ENCODE measurements at places on chromosomes 16 and 17. TPM values are rescaled to one million over a fixed set of nuclear protein-coding genes. Genes with fewer than 3 reads are reported as not detected.

- DNase-seq = no peak
Observed at GRCh38 chr16:978403-978802, 3.2 kb upstream of the SOX8 start.

DNA sequence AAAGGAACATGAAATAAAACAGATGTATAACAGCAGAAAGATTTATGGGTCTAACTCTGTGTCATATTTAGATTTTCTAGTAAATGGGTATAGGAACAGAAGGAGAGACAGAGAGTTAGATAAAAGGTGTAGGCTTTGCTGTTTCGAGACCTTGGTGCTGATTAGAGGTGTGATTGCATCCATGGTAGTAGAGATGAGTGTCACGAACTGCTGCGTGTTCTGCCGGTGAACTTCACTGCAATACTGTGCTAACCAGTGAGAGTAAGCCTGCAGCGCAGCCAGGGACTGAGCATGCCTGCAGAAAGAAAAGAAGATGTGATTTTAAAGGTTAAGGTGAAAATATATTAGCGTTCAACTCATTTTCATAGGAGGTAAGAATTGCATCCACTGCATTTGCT is 53.7 kb upstream of the GSG1L start:
- no peak for DNase-seq

DNA sequence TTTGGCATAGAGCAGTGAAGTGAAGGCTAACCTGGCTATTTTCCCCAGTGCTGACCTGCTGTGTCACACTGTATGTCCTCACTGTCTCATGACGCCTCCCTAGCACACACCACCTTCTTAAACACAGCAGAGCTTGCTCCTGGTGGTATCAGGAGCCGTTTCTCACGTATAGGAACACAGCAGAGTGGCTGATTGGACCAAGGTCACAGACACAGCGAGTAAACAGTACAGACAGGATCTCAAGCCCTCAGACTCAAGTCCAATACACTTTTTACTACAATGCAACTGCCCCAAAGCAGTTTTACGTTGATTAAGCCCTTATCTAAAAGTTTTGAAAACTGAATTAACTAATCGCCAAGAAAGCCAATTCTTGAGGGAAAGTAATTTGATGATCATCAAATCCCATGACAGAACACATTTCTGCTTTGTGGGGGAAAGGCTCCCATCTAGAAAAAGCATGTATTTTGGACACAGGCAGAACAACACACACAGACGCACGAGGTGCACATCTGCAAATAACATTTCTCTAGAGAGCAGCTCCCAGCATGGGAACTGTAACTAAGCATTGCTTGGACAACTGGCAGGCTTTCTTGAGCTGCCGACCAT is 15.2 kb downstream of the ARHGAP17 start:
- no peak for DNase-seq

- no peak for DNase-seq
Observed at GRCh38 chr16:54031107-54031760, 255.4 kb downstream of the IRX3 start.

- peak; percentile 43 for DNase-seq
Observed at GRCh38 chr16:1044460-1045309, 27.9 kb upstream of the SSTR5 start.

- DNase-seq = no peak
Observed at GRCh38 chr17:17088086-17088485, 45.8 kb downstream of the MPRIP start.

GRCh38 chr16:14321542-14321941 is 250.4 kb downstream of the MRTFB start:
- DNase-seq = no peak

DNA sequence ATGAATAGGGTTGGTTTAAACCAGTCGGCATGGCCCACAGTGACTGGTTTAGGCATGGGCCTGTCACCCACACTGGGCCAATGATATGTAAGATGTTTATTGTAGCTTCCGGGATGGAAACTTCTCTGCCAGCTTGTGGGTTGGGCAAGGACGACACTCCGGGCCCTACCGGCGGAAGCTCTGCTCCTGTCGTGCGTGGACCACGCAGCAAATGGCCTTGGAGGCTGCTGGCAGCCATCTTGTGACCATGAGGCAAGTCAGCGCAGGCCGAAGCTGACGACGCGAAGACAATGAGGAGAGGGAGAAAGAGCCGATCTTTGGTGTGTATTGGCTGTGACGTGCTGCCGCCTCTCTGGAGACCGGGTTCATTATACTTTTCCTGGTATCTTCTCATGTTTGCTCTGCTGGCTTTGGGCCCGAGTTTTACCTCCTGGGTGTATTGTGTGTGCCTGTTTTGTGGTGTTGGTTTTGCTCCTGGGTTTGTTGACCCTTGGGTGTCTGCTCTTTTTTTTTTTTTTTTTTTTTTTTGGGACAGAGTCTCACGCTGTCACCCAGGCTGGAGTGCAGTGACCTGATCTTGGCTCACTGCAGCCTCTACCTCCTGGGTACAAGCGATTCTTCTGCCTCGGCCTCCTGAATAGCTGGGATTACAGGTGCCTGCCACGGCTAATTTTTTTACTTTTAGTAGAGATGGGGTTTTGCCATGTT is 15.4 kb downstream of the SLC25A10 start:
- peak; percentile 51 for DNase-seq

DNA sequence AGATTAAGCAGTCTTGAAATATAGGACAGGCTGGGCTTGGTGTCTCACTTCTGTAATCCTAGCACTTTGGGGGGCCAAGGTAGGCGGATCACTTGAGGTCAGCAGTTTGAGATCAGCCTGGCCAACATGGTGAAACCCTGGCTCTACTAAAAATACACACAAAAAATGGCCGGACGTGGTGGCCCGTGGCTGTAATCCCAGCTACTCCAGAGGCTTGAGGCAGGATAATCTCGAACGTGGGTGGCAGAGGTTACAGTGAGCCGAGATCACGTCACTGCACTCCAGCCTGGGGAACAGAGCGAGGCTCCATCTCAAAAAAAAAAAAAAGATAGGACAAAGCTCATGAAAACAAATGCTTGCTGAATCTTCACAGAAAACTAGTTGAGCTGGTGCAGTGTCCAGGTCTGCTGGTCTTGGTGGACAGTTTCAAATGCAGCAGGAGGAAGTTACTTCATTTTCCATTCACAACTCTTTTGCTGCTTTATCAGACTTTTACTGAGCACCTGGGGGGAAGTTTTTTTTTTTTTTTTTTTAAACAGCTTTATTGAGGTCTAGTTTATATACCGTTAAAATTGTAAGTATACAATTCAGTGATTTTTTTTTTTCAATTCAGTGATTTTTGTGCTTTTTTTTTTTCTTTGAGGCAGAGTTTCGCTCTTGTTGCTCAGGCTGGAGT is 45.2 kb downstream of the SNX29 start:
- no peak for DNase-seq

GRCh38 chr16:49932434-49932833 is 76.5 kb upstream of the ZNF423 start:
- no peak for DNase-seq

DNA sequence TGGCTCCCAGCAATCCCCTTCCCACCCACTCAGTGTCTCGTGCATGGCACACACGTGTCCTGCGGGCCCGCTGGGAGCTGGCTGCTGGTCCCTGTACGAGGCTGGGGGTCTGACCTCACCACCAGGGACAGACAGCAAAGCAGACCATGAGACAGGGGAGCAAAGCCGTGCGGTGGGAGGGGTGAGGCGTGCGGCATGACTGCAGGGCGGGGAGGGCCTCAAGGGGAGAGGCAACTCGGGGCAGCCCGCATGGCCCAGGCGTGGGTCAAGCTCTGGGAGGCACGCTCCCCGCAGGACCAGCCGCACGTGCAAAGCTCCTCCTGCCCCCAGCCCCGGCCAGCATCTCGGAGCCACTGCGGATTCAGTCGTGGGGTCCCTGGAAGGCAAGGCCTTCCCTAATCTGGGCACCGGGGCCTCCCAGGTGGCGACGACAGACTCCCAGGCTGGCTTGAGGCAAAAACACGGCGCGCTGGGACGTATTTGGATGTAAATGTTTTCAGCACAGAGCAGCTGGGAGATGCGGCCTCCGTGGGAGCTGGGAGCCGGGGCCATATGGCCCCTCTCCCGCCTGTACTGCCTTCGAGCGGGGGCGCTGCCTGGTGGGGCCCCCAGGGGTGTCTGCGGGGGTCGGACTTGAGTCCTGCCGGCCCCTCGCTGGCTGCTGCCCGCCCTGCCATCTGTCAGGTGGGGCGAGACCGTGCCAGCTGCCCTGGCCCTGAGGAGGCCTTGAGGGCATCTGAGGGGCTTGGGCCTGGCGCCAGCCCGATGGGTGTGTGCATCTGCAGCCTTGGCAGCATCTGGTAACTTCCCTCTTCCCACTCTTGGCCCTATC is 12.2 kb upstream of the CBFA2T3 start:
- DNase-seq = no peak

DNA sequence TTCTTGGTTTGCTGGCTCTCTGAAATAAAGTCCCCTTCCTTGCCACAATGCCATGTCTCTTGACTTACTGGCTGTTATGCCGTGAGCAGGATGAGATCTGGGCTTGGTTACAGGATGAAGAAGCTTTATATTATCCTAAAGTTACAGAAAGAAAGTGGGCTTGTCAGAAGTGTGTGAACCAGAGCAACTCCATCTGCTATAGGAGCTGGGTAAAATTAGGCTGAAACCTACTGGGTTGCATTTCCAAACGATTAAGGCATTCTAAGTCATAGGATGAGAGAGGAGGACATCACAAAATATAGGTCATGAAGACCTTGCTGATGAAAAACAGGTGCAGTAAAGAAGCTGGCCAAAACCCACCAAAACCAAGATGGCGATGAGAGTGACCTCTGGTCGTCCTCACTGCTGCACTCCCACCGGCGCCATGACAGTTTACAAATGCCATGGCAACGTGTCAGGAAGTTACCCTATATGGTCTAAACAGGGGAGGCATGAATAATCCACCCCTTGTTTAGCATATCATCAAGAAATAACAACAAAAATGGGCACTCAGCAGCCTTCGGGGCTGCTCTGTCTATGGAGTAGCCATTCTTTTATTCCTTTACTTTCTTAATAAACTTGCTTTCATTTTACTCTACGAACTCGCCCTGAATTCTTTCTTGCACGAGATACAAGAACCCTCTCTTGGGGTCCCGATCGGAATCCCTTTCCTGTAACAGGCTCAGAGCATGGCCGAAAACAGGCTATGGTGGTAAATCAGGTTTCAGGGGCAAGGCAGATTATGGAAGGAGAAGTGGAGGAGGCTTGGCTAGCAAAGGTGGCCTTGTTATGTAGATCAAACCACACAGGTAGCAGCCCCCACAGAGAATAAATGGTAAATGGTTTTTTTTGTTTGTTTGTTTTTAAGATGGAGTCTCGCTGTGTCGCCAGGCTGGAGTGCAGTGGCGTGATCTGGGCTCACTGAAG is 81.3 kb upstream of the C16orf82 start:
- no peak for DNase-seq

- DNase-seq = no peak
Observed at GRCh38 chr16:50526796-50527195, 21.4 kb upstream of the NKD1 start.

- DNase-seq = no peak
Observed at GRCh38 chr16:72649254-72649944, 398.5 kb downstream of the ZFHX3 start.

DNA sequence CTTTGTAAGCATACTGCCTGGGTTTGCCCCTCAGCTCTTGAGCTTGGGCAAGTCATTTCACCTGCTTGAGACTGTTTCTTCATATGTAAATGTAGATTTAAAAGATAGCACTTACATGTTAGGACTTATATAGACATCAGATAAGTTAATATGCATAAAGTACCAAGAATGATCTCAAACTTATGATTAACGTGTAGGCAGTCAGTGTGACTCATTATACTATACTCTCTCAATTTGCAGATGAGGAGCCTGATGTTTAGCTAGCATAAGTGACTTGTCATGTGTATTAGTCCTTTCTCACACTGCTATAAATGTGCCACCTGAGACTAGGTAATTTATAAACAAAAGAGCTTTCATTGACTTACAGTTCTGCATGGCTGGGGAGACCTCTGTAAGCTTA is 690.5 kb downstream of the KCNJ2 start:
- DNase-seq = no peak

DNA sequence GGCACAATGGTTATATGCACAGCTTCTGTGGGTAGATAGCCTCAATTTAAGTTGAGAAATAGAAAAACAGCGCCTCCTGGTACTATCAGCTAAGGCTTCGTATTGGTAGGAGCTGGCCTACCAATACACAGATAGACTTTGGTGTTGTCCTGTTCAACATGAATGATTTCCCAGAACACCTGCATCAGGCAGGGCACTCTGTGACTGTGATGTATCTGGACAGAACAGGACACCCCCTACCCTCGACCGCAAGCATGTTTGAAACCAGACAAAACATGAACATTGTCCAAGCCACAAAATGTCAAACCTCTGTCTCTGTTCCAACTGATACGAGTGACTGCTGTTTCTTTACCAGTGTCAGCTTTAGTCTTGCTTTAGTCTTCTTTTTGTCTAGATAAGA is 144.9 kb downstream of the HAPSTR1 start:
- DNase-seq = no peak

DNA sequence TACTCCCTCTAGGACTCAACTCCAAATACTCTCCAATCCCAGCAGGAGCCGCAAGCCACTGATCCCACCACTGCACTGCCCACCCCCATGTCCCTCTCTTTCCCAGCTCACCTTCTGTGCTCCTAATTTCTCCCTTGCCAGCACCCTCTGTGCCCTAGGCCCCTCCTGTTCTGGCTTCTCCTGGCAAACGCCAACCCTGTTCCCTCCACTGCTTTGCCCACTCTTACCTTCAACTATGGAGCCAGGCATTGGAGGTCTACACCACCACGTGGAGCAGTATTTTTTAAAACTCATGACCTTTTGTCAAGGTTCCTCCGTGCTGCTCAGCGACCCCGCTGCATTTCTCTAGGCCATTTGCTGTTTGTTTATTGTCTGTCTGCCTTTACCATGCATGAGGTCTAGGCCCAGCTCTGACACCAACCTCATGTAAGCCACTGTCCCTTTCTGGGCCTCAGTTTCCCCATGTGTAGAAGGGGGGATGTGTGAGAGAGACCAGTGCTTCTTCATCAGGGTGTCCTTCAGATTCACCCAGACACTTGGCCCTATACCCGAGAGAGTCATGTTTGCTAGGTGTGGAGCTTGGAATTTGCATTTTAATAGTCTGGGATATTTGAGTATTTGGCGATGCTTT is 4.6 kb downstream of the CCDC102A start:
- DNase-seq = no peak

GRCh38 chr17:82736511-82737185 is 1.2 kb downstream of the FN3K start:
- DNase-seq = no peak

DNA sequence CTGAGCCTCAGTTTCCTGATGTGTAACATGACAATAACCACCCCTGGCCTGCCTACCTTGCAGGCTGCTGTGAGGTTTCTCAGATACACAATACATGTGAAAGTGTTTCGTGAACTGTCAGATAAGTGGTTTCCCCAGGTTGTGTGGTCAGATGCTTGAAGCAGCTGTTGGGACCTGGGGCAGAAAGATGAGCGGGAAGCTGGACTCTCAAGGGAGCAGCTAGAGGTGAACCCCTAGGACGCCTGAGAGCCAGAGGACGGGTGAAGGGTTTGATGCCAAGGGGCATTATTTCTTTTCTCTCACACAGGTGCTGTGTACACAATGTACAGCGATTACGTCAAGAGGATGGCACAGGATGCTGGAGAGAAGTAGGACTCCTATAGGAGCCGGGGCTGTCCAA is 2.3 kb downstream of the HIGD1B start:
- DNase-seq = no peak

- DNase-seq = no peak
Observed at GRCh38 chr17:41452281-41452680, 11.5 kb upstream of the KRT38 start.

The CSH2 gene
- total RNA-seq = not detected

The CHAD gene
- total RNA-seq = not detected

The ZNF469 gene
- total RNA-seq = 0.33 TPM

The MON1B gene
- 25.9 TPM for total RNA-seq

The TBC1D3 gene
- total RNA-seq = not detected

The GDPD1 gene
- not detected for total RNA-seq

The ATP6V0D1 gene
- total RNA-seq = 97.6 TPM

The TBX2 gene
- not detected for total RNA-seq

The NDRG4 gene
- 2.1 TPM for total RNA-seq

The CFAP97D1 gene
- 0.26 TPM for total RNA-seq

Data from HT-29 (cell line).